ENCODE measurements at places on chromosomes 11 and 22.
A peak's percentile ranks its signal among the peaks of the same experiment; 100 is the strongest.

DNA sequence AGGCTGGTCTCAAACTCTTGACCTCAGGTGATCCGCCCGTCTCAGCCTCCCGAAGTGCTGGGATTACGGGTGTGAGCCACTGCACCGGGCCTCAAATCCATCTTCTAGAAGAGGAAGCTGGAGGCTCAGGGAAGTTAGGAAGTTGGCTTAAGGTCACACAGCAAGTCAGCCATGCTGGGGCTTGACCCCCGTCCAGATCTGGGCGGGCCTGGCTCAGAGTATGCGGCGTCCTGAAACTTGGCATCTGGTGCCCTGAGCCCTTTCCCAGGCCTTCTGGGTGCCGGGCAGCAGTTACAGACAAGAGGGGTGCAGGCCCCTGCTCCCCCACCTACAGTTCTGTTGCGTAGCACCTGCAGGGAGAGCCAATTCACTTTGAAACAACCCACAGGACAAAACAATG is 11.2 kb downstream of the MPPED1 start:
- DNase-seq, result no peak

- no peak for DNase-seq
Measured at GRCh38 chr11:31325160-31325559, 44.4 kb downstream of the DCDC1 start.

DNA sequence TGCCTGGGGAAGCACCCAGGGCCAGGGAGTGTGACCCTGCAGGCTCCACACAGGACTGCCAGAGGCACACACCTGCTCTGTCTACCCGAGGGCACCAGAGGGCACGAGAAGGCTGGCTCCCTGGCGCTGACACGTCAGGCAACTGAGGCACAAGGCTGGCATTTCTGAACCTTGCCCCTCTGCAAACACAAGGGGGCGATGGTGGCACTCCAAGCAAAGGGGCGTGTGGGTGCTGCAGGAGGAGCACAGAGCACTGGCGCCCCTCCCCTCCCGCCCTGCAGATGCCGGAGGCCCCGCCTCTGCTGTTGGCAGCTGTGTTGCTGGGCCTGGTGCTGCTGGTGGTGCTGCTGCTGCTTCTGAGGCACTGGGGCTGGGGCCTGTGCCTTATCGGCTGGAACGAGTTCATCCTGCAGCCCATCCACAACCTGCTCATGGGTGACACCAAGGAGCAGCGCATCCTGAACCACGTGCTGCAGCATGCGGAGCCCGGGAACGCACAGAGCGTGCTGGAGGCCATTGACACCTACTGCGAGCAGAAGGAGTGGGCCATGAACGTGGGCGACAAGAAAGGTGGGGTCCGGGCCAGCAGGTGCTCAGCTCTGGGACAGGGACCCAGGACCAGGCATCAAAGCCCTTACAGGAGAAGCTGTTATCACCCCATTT is 20.8 kb upstream of the TXNRD2 start:
- peak; percentile 90 for DNase-seq

- no peak for DNase-seq
Measured at GRCh38 chr11:125401235-125401634, 94.8 kb downstream of the FEZ1 start.

DNA sequence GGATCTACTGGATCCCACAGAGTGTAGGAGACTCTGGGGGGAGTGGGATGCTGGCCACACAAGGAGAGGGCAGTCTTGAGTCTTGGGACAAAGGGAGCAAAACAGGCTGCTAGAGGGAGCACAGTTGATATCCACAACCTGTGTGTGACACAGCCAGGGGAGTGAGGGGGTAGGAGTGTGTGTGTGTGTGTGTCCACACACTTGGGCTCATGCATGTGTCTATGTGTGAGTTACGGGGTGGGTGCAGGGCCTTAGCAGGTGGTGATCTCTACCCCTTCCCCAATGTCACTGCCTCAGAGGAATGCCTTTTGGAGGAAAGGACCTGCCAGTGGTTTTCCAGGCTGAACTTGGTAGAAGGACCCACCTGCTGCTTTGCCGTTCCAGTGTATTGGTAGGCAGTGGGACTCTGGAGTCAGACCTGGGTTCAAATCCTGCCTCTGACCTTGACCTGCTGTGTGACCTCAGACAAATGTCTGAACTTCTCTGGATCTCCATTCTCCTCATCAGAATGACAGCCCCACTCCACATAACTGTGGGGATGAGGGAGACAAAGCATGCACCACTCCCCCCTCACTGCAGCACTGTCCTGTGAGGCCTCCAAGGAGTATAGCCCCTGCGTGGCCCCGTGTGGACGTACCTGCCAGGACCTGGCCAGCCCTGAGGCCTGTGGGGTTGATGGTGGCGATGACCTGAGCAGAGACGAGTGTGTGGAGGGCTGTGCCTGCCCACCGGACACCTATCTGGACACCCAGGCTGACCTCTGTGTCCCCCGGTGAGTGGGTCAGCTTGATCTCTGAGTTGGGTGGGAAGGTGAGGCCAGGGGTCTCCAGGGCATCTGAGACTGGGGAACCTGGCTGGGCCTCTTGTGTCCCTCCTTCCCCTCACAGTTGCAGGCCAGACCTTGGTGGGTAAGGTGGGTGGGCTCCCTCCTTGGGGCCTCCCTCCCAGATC is 27.4 kb downstream of the OTOG start:
- DNase-seq, result no peak

All from hematopoietic multipotent progenitor cell treated with erythropoietin and hydrocortisone succinate and interleukin-3 and kit ligand, for 4 days (in vitro differentiated cells).